ENCODE measurements at places on chromosomes 13 and 19.

DNA sequence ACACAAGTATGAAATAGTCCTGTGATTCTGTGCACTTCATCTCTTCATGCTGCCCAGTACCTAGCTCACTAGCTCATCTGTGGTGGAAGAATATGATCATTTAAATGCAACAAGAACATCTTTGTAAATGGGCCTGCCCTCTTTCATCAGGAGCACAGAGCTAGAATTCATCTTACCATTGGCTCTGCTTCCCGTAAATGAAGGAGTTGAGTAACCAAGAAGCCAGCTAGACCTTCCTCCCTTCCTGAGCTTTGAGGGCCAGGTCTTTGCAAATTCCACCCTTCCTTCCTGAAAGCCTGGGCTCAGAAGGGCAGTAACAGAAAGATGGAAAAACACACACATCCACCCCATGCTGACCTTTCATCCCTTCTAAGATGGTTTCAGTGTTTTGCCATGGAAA, 82.0 kb downstream of the FRY start:
- DNase-seq: no peak

GRCh38 chr19:13095393-13095784, 7.3 kb downstream of the LYL1 start:
- no peak for DNase-seq

GRCh38 chr19:29013325-29013724, 199.6 kb downstream of the UQCRFS1 start:
- no peak for DNase-seq

DNA sequence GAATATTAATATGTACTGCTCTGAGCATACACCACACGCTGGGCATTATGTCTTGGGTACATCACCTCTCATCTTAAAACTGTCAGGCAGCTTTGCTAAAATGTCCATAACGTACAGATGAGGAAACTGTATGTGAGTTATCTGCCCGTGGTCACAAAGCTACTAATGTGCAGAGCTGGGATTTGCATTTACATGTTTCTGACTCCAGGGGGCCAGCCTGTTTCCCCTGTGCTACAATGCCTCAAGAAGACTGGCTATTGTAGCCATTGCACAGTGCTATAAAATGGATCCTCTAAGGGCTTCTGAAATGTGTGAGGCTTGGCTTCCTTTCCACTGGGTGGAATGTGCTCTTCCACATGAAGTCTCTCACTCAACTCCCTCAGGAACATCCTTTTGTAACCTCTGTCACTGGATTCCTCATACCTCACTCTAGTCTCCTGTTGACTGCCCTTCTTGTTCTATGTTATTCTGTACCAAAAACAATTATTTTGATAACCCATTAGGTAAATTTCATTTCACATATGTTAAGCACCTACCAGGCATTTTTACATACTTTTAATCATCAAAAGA, 95.6 kb upstream of the HTR2A start:
- DNase-seq: no peak

GRCh38 chr19:35288331-35288730, 3.6 kb upstream of the MAG start:
- no peak for DNase-seq

- DNase-seq: no peak
Observed at GRCh38 chr13:100454876-100455275, 133.7 kb downstream of the GGACT start.

DNA sequence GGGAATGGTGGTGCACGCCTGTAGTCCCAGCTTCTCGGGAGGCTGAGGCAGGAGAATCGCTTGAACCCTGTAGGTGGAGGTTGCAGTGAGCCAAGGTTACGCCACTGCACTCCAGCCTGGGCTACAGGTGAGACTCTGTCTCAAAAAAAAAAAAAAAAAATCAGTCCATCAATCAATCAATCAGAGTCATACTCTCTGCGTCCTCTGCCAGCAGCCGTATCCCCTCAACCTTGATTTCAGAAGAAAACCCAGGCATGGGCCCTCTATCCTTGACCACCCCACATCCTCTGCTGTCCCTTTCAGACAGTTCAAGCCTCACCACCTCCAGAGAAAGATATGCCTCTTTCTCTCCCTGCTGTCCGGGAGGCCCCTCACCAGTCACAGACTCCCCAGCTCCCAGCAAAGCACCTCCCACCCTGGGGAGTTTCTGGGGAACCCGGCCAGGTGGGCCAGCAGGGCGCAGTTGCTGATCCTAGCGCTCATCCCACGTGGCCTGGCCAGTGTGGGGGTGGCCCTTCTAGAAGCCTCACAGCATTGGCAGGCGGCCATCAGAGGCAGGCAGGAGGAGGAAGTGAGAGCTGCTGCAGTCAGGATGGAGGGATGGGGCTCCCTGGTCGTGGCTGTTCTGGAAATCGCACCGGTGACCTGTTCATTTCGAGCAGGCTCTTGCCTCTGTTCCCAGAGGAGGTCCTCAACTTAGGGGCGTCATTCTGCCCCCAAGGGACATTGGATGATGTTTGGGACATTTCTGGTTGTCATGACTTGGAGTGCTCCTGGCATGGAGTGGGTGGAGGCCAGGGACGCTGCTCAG, 10.2 kb upstream of the JSRP1 start:
- DNase-seq: no peak

DNA sequence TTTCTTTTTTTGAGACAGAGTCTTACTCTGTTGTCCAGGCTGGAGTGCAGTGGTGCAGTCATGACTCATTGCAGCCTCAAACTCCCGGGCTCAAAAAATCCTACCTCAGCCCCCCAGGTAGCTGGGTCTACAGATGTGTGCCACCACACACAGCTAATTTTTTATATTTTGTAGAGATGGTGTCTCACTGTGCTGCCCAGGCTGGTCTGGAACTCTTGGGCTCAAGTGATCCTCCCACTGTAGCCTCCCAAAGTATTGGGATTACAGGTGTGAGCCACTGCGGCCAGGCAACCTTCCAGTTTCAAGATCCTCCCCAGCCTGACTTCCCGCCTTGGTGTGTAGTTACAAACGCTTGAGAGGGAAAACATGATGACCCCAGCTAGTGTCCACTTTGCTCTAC, 22.2 kb downstream of the CNFN start:
- no peak for DNase-seq

DNA sequence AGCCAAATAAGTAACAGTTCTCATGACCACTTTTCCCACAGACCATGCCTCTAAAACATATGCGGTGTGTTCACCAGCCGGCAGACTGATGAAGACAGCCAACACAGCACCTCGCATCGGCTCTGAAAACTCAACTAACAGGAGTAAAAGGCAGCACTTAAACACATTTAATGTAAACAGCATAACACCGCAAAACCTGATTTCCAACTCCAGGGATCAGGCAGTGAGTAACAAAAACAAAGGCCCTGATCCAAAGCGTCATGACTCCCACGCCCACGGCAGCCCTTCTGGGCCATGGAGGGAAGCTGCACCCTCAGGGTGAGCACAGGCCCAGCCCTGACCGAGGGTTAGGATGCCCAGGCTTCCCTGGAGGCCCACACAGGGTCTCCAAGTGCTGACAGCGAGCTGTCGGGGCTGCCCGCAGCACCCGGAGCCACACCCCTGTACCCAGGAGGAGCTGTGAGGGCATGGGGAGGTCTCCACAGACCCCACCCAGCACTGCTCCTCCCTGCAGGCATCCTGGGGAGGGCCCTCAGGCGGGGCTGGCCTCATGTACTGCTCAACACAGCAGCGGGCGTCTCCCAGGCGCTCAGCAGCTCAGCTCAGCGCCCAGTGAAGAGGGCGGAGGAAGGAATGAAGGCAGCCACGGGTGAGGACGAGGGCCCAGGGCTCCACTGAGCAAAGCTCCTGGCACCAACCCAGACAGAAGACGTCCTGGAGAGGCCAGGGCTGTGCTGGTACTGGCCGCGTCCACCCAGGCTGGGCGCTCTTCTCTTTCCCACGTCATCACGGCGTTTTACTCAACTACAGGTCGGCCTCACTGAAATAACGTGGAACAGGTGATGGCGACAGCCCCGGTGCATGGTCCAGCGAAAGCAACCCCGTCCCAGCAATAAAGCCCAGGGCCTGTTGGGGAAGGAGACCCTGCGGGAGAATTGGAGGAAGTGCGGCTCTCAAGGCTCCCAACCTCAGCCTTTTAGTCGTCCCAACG, 53.7 kb downstream of the RASA3 start:
- DNase-seq: no peak

GRCh38 chr19:688214-688613, 7.0 kb downstream of the PRSS57 start:
- DNase-seq: no peak

DNA sequence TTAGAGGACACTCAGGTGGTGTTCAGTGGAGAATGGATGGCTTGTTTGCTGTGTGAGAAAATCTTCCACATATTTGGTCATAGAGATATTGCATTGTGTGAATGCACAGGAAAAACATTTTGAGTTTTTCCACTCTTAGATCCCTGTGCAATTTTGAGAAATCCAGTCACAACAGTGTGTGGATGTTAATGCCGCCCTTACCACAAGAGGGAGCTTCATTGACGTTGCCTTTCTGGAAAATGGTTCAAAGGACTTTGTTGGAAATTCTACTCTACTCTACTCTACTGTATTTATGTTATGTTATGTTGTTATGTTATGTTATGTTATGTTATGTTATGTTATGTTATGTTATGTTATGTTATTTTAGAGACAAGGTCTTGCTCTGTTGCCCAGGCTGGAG, 13.4 kb downstream of the ZNF20 start:
- DNase-seq: no peak

DNA sequence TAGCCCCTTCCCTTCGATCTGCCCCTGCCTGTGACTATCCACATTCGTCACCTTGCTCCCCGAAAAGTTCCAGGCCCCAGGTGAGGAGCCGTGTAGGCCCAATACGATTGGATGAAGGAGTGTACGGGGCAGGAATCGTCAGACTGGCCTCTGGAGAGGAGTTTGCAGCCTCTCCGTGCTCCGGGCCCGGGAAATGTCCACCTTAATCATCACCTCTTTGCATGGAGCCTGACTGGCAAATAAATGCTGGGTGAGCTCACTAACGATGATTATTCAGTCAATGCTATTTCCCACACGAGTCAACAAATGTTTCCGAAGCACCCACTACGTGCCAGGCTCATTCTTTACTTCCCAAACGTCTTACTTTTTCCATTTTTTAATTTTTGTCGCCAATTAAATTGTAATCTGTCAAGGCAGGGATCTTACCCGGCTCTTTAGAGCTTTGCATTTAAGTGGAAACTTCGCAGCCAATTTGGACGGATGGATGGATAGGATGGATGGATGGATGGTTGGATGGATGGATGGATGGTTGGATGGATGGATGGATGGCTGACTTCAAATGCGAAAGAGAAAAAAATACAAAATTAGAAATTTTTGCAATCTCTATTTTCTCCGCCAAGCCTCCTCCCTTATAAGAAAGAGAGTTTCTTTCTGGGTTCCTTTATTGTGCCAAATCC, 45.8 kb downstream of the TGDS start:
- no peak for DNase-seq

GRCh38 chr19:38191747-38192146, 32.3 kb downstream of the DPF1 start:
- no peak for DNase-seq

- DNase-seq: no peak
Observed at GRCh38 chr19:49849433-49850220, 1.3 kb upstream of the PTOV1 start.

GRCh38 chr13:46127358-46128023, 22.7 kb upstream of the CPB2 start:
- no peak for DNase-seq

GRCh38 chr13:79778741-79779460, 297.9 kb downstream of the NDFIP2 start:
- DNase-seq: no peak

GRCh38 chr13:34864671-34865070, 77.4 kb upstream of the NBEA start:
- no peak for DNase-seq

DNA sequence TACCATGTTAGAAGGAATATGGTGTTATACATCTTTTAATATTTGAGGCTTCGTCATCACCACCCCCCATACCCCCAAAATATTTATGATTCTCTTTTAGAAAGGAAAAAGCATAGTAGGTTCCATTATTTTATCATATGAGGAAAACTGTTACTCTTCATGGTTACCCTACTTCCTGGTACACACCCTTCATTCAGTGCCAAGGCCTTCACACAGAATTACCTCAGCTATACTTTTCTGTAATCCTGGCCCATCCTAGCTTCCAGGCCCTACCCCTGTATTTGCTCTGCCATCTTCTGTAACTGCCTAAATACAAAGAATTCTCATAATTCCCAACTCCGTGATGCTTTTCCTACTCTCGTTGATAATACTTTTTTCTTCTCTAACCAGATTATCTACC, 4.3 kb upstream of the UTP14C start:
- DNase-seq: no peak

GRCh38 chr19:18489627-18490184, 32.2 kb downstream of the ELL start:
- DNase-seq: no peak

- no peak for DNase-seq
Observed at GRCh38 chr13:61277586-61278276, 137.9 kb downstream of the PCDH20 start.

DNA sequence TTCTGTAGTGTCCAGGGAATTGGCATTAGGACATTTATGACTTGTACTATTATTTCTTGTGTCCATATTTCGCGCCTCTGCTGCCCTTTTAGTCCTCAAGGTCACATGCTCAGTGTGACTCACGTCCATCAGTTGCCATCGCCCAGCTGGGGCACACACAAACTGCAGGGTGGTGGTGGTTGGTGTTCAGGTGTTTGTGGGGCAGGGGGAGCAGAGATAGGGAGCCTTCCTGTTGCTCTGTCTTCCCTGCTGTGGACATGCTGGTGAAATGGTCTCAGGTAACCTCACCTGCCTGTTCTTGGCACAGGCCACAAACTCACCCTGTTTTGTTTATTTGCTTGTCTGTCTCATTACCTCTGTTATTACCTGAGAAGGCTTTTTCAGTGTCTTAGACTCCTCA, 22.4 kb downstream of the PRR12 start:
- DNase-seq: no peak

DNA sequence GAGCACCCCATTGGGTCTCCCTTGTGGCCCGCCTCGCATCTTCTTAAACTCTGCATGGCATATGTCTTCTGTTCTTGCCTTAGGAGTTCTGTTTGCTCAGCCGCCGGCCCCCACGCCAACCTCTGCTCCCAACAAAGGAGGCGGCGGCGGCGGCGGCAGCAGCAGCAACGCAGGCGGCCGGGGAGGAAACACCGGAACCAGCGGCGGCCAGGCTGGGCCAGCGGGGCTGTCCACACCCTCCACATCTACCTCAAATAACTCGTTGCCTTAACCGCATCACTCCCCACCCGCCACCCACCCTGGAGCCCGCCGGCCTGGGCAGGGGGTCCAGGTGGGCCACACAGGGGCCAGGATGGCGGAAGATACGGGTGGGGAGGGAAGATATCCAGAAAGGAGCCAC, 12.3 kb upstream of the WDR18 start:
- DNase-seq: no peak

- DNase-seq: no peak
Observed at GRCh38 chr13:23739596-23739995, 149.6 kb downstream of the MIPEP start.

- DNase-seq: no peak
Observed at GRCh38 chr13:89455741-89456140, 1784.6 kb downstream of the SLITRK5 start.

DNA sequence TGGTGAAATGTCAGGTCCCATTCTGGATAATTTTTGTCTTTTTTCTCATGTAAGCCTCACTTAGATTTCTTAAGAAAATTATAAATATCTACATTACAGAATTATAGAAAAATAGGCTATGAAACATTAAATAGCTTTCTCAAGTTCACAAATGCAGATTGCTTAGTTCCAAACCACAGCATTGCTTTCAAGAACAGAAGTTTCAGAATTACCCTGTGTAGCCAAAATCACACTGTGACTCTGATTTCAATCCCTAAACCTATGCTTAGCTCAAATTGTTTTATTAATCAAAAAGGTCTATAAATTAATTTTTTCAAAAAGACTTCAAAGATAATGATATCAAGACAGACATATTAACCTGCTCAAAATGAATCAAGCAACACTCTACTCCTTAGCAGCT, 881.2 kb upstream of the PCDH20 start:
- no peak for DNase-seq
